ENCODE measurements at places on chromosomes 6 and 20. TPM values are rescaled to one million over a fixed set of nuclear protein-coding genes. Genes with fewer than 3 reads are reported as not detected.

DNA sequence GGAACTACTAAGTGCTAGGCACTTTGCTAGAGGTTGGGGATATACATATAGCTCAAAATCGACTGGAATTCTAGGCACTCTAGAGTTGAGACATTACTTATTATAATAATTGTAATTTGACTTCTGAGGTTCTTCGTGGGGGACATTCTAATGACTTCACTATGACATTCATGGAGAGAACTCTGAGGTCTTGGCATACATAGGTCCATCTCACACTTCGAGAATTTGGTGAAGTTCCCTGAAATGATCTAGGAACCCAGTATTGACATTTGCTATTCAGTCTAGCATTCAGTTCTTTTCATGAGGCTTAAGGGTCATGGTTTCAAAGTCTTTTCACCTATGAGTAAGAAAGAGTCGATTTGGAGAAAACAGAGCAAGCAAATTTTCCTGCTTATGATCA, 446.6 kb upstream of the JAG1 start:
- no peak overlapping the region for H3K27ac ChIP-seq
- H3K4me1 ChIP-seq = no peaks in the 10 kb centered on the region
- no peak overlapping the region for H3K4me3 ChIP-seq
- H3K36me3 ChIP-seq = no peaks in the 10 kb centered on the region
- no peak for DNase-seq
- H3K27me3 ChIP-seq = no peaks in the 10 kb centered on the region

- DNase-seq = no peak
- no peaks in the 10 kb centered on the region for H3K27me3 ChIP-seq
- H3K36me3 ChIP-seq = no peaks in the 10 kb centered on the region
Observed at GRCh38 chr6:6891125-6891721, 216.5 kb upstream of the RREB1 start.

DNA sequence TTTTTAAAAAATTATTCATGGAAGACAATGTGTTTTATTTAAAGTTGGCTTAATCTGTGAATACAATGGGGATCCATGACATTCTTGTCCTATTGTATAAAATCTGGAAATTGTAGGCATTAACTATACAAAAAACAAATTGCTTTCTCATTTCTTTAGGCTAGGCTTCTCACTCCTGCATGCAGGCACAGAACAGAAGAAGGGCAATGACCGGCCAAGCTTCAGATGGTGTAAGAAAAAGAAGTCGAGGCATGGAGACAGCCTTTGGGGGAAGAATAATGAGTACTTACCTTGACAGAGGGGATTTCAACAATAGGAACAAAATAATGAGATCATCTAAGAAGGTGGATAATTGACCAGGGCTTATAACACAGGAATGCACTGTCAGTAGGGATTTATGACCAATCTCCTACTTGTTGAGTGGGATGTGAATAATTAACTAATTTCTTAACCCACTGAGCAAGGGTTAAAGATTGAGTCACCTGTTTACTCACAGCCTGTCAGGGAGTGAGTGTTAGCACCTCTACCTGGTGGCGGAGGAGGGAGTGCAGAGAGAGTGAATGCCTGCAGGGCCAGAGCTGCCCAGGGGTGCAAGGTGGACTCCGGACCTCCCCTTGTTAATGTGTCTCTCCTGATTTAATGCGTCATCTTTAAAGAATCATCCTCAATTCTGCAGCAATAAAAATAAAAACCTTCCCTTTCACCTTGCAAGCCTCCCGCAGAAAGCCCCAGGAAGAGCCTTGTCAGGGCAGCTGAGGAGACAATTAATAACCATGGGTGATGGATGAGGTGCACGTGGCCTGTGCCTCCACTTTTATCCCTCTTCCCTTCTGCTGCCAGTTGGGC, 3.9 kb downstream of the SLC22A2 start:
- no peaks in the 10 kb centered on the region for H3K27me3 ChIP-seq
- H3K4me3 ChIP-seq = no peak overlapping the region
- no peaks in the 10 kb centered on the region for H3K36me3 ChIP-seq
- no peak for DNase-seq

- H3K27ac ChIP-seq = no peak overlapping the region
- H3K27me3 ChIP-seq = no peaks in the 10 kb centered on the region
- no peaks in the 10 kb centered on the region for H3K4me1 ChIP-seq
- H3K4me3 ChIP-seq = no peak overlapping the region
- no peak for DNase-seq
Observed at GRCh38 chr20:45782890-45783289, 8.8 kb downstream of the WFDC3 start.

The SPATA2 gene
- 9.6 TPM for total RNA-seq

The SIRPB1 gene
- total RNA-seq = 6.2 TPM

GRCh38 chr20:33995053-33995831, 1.5 kb downstream of the RALY start:
- no peaks in the 10 kb centered on the region for H3K27me3 ChIP-seq
- DNase-seq = no peak
- no peaks in the 10 kb centered on the region for H3K36me3 ChIP-seq
- H3K27ac ChIP-seq = no peak overlapping the region
- peaks cover 60% of the 10 kb centered on the region for H3K4me1 ChIP-seq

The NCOA5 gene
- total RNA-seq = 22.1 TPM

The RRAGD gene
- 4.4 TPM for total RNA-seq

- no peak overlapping the region for H3K27ac ChIP-seq
- no peaks in the 10 kb centered on the region for H3K36me3 ChIP-seq
- H3K4me1 ChIP-seq = no peaks in the 10 kb centered on the region
- no peak for DNase-seq
- H3K27me3 ChIP-seq = no peaks in the 10 kb centered on the region
- no peak overlapping the region for H3K4me3 ChIP-seq
Observed at GRCh38 chr6:64113704-64114103, 478.1 kb downstream of the PHF3 start.

GRCh38 chr20:14991023-14991422, 653.6 kb upstream of the FLRT3 start:
- H3K36me3 ChIP-seq = no peaks in the 10 kb centered on the region
- H3K27ac ChIP-seq = no peak overlapping the region
- H3K4me3 ChIP-seq = no peak overlapping the region
- H3K4me1 ChIP-seq = no peaks in the 10 kb centered on the region
- no peaks in the 10 kb centered on the region for H3K27me3 ChIP-seq

The HLA-DOA gene
- total RNA-seq = 17.0 TPM

The SLC17A3 gene
- total RNA-seq = not detected

DNA sequence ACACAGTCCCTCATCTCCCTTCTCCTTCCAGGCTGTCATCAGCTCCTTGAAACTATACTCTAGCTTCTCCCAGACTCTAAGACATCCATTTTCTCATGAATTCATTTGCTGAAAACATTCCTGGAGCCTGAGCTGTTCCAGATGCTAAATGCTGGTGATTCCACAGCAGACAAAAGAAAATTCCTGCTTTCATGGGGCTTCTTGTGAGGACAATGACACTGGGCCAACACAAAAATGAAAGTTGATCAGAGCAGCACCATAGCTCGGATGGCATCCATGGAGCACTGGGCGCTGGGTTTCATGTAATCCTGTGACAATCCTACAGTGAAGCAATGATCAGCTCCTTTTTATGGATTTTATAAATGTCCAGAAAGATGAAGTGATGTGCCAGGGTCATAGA, 47.4 kb upstream of the STX16 start:
- no peak for DNase-seq
- no peaks in the 10 kb centered on the region for H3K36me3 ChIP-seq
- no peak overlapping the region for H3K4me3 ChIP-seq
- H3K27ac ChIP-seq = no peak overlapping the region

DNA sequence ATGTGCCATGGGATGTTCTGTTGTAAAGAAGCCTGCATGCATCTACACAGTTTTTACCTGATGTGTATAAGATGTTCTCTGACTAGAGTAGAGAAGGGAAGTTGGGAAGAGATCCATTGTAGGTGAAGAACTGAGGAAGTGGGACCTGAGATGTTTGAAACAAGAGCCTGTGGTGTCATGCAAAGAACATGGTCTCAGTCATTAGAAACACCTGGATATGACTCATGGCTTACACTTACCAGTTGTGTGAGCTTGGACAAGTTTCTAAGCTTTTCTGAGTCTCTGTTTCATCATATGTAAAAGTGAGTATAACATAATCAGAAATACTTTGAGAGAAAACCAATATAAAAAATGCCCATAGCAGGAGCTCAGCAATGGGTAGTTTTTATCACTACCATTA, 51.9 kb upstream of the SEC63 start:
- no peak overlapping the region for H3K27ac ChIP-seq
- no peak overlapping the region for H3K4me3 ChIP-seq
- no peak for DNase-seq
- no peaks in the 10 kb centered on the region for H3K4me1 ChIP-seq
- H3K36me3 ChIP-seq = no peaks in the 10 kb centered on the region
- H3K27me3 ChIP-seq = no peaks in the 10 kb centered on the region

The TASP1 gene
- 18.9 TPM for total RNA-seq

The TMC2 gene
- total RNA-seq = not detected

DNA sequence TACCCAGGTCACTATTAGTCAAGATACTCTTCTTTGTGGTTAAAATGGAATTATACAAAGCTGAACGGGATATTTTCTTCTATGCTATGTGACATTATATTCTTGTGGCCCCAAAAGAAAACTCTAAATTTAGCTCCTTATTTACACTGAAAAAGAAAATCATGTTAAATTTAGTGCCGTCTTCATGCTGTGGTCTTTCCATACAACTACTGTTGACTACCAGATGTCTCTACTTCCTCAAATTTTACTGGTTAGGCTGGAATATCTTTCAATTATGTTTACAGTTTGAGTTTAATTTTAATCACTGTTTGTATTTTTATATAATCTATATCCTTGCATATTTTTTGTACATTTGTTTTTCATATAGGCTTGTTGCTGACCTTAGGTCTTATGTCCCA, 95.6 kb upstream of the FOXO3 start:
- no peak for DNase-seq
- H3K4me1 ChIP-seq = no peaks in the 10 kb centered on the region
- no peaks in the 10 kb centered on the region for H3K27me3 ChIP-seq
- no peak overlapping the region for H3K4me3 ChIP-seq
- H3K27ac ChIP-seq = no peak overlapping the region

- no peaks in the 10 kb centered on the region for H3K27me3 ChIP-seq
- H3K36me3 ChIP-seq = no peaks in the 10 kb centered on the region
- DNase-seq = no peak
- H3K4me3 ChIP-seq = no peak overlapping the region
Observed at GRCh38 chr6:38353310-38354036, 286.3 kb downstream of the BTBD9 start.

The FUT9 gene
- not detected for total RNA-seq

The LY6G6D gene
- total RNA-seq = not detected

DNA sequence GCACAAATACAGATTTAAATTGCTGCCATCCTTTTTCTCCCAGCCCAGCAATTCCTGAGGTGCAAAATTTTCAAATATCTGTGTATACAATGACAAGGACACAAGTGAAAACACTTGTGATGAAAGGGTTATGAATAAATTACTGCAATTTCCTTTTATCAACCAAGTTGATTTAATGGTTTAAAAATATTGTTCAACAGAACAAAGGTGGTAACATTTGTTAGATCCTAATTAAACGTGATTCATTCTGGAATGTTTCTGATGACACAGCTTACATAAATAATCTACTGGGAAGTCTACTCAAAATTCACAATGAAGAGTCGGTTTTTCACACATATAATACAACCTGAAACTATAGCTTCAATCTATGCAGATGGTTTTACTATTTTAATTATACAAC, 17.1 kb downstream of the B4GALT5 start:
- H3K27me3 ChIP-seq = no peaks in the 10 kb centered on the region
- no peaks in the 10 kb centered on the region for H3K4me1 ChIP-seq
- no peak for DNase-seq
- H3K27ac ChIP-seq = no peak overlapping the region
- no peak overlapping the region for H3K4me3 ChIP-seq

GRCh38 chr6:21949211-21949801, 347.5 kb downstream of the PRL start:
- peaks cover 31% of the 10 kb centered on the region for H3K4me1 ChIP-seq
- no peak overlapping the region for H3K27ac ChIP-seq
- no peak overlapping the region for H3K4me3 ChIP-seq
- no peak for DNase-seq
- peaks cover 4% of the 10 kb centered on the region for H3K27me3 ChIP-seq
- no peaks in the 10 kb centered on the region for H3K36me3 ChIP-seq

GRCh38 chr6:130620338-130620781, 206.8 kb upstream of the SMLR1 start:
- no peaks in the 10 kb centered on the region for H3K27me3 ChIP-seq
- no peak for DNase-seq
- H3K27ac ChIP-seq = no peak overlapping the region
- H3K4me1 ChIP-seq = no peaks in the 10 kb centered on the region
- no peak overlapping the region for H3K4me3 ChIP-seq

DNA sequence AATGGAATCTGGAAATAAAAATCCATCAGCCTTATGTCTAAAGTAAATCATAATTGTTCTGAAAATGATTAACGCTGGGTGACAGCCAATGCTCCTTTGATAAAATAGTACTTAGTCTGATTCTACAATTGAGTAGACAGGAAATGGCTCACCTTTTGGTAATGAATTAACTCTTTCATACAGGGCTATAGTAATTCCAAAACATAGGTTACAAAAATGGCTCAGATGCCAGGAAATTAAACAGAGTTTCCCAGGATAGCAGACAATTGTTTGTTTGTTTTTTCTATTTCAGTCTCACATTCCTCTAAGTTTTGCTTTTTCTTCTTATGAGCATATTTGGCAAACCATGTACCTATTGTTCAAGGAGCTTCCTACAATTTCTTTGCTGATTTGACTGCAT, 257.2 kb upstream of the EPHA7 start:
- no peak overlapping the region for H3K4me3 ChIP-seq
- H3K27me3 ChIP-seq = no peaks in the 10 kb centered on the region
- H3K4me1 ChIP-seq = no peaks in the 10 kb centered on the region
- no peak overlapping the region for H3K27ac ChIP-seq
- no peaks in the 10 kb centered on the region for H3K36me3 ChIP-seq

- no peaks in the 10 kb centered on the region for H3K36me3 ChIP-seq
- no peak overlapping the region for H3K27ac ChIP-seq
Observed at GRCh38 chr6:127946388-127946787, 45.5 kb upstream of the THEMIS start.

GRCh38 chr6:87174078-87174579, 18.8 kb downstream of the ZNF292 start:
- H3K4me3 ChIP-seq = no peak overlapping the region
- H3K36me3 ChIP-seq = peaks cover 10% of the 10 kb centered on the region
- H3K27me3 ChIP-seq = no peaks in the 10 kb centered on the region
- no peak overlapping the region for H3K27ac ChIP-seq
- DNase-seq = no peak

The MMP24 gene
- total RNA-seq = not detected

The HRH3 gene
- not detected for total RNA-seq

GRCh38 chr6:15274692-15275387, 29.0 kb downstream of the JARID2 start:
- no peaks in the 10 kb centered on the region for H3K36me3 ChIP-seq
- H3K4me1 ChIP-seq = peaks cover 10% of the 10 kb centered on the region
- H3K27ac ChIP-seq = no peak overlapping the region
- H3K4me3 ChIP-seq = no peak overlapping the region
- no peak for DNase-seq

DNA sequence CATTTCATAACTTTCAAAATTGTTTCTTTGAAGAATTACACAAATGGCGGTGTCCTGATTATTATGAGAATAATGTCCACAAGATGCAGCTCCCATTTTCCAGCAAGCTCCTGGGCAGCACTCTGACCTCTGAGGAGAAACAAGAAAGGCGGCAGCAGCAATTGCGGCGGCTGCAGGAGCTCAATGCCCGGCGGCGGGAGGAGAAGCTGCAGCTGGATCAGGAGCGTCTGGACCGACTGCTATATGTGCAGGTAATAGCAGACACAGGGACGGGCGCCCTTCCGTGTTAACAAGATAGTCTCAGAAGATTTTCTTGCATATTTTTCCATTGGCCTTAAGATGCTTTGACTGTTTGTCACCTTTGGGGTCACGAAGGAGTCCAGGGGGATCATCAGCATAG, 6.7 kb downstream of the ACTR5 start:
- no peak overlapping the region for H3K4me3 ChIP-seq
- no peaks in the 10 kb centered on the region for H3K27me3 ChIP-seq
- H3K27ac ChIP-seq = no peak overlapping the region
- no peak for DNase-seq

The GFRA4 gene
- total RNA-seq = not detected
